GM04504 (cell line): ENCODE measurements at places on chromosomes 6 and 20.
A peak's percentile ranks its signal among the peaks of the same experiment; 100 is the strongest.

- no peak for DNase-seq
These were observed 327.9 kb upstream of the KHDRBS2 start for GRCh38 chr6:62613928-62614327.

GRCh38 chr20:23272176-23273029, 78.2 kb upstream of the NXT1 start:
- no peak for DNase-seq

DNA sequence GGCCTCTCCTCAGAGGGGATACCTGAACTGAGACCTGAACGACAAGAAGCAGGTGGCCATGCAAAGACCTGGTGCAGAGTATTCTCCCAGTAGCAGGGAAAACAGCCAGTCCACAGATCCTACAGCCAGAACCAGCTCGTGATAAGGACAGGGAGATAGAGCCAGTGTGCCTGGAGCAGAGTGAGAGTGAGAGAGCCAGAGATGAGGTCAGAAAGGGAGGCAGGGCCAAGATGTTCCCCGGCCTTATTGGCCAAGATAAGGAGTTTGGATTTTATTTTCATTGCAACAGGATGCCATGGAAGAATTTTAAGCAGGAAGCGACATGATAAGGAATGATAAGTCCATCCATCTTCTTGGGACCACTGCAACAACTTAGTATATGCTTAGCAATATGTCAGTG, 111.8 kb downstream of the UBE3D start:
- no peak for DNase-seq

GRCh38 chr6:110327391-110327790, 30.8 kb downstream of the METTL24 start:
- DNase-seq, result no peak

- no peak for DNase-seq
These were observed 36.9 kb upstream of the HLA-C start for GRCh38 chr6:31308845-31309175.

DNA sequence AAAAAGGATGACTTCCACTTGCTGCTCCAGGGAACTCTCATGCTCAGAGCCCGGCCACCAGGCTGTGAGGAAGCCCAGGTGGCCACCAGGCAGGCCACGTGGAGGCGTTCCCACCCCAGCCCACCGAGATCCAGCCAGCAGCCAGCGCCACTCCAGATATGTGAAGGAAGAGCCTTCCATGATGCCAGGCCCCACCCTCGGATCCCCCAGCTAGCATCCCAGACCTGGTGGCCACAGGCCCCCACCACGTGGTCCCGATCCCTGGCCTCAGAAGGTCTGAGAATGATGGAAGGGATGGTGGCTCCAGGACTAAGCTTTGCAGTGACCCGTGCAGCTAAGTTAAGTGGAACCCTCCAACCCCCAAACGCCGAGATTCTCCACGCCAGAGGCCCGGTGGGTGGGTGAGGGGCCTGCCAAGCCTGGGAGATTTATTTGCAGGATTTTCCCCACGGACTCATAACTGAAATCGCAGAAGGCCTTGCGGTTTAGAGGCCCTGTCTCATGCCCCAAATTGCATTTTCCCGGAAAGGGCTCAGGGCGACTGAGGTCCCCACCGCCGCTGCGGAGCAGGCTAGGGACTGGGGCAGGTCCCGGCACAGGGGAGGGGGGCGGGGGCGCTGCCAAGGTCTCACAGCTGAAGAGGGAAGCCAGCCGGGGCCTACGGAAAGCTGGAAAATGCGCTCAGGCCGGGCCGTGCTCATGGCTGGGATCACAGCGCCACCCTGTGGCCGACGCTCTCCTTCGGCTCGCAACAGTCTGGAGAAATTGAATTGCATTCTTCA, 31.1 kb upstream of the CST7 start:
- peak; percentile 23 for DNase-seq

DNA sequence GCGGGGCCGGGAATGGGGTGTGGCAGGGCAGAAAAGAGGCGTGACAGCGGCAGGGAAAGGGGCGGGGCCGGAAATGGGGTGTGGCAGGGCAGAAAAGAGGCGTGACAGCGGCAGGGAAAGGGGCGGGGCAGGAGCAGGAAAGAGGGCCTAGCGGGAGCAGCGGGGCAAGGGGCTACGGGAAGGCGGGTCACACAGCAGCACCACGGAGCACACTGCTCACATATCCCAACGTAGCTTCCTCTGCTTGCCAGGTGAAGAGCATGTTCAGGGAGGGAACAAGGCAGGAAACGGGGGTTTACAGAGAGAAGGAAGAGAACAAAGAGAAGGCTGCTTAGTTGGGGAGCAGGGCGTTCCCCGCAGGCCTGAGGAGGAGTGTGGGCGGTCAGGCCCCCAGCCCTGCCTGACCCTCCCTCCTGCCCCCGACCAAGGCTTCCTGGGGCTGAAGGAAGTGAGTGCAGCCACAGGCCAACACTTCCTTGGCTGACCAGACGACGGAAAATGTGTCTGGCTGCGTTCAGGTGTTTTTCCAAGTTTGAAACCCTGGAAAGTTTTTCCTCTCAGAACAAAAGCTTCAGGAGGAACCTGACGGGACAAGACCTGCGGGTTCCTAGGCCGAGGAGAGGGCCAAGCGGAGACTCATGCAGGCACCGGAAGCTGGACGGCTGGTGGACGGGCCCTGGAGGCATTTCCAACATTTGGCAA, 13.8 kb downstream of the UCKL1 start:
- no peak for DNase-seq

DNA sequence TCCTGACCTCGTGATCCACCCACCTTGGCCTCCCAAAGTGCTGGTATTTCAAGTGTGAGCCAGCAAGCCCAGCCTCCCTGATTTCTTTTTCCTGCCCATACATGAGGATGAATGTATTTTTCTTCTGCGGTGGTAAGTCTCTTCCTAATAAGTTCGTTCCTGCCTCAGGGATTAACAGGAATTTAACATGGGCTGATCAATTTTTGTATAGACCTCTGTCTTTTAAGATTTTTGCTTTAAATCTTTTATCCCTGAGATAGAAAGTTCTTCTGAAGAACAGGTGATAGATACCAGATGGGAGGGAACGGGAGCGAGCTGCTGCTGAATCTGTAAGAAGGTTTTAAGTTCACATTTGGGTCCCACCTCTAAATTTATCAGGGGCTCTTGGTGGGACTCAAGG, 7.0 kb upstream of the ZNFX1 start:
- DNase-seq, result no peak

- no peak for DNase-seq
These were observed 154.1 kb upstream of the SGK1 start for GRCh38 chr6:134472046-134472445.

- no peak for DNase-seq
These were observed 41.1 kb downstream of the FARS2 start for GRCh38 chr6:5302220-5302946.

DNA sequence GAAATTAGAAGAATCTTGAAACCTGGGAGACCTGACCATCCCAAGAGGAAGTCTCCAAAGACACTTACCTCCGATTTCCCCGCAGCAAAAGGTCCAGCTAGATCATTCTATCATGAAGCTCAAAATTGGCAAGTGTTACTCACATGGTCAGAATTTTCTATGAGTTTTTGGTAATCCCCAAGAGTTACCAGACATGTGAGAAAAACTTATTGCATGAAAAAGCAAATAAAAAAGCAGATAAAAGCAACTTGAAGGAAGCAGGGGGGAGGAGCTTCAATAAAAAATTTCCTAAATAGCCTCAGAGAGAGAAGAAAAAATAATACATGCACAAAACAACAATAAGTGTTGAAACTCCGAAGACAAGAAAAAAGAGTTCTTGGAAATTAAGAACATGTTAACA, 27.3 kb downstream of the VNN1 start:
- no peak for DNase-seq

DNA sequence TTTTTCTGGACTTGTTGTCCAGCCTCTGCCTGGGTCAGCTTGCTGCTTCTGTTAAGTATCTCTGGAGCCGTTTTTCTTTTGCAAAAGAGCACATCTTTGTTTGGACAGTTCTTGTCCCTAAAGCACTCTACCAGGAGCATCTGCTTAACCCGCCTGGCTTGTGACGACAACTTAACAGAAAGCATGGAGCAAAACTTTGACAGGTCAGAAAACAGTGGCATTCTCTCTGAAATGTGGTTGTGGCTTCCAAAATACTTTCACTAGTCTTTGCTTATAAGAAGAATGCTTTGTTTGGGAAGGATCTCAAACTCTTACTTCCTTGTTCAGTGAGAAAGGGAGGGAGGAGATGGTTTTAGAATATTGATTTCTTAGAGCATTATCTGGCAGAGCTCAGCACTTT, 47.6 kb downstream of the CD109 start:
- no peak for DNase-seq

GRCh38 chr20:2289475-2289874, 6.3 kb upstream of the TGM3 start:
- DNase-seq, result no peak

DNA sequence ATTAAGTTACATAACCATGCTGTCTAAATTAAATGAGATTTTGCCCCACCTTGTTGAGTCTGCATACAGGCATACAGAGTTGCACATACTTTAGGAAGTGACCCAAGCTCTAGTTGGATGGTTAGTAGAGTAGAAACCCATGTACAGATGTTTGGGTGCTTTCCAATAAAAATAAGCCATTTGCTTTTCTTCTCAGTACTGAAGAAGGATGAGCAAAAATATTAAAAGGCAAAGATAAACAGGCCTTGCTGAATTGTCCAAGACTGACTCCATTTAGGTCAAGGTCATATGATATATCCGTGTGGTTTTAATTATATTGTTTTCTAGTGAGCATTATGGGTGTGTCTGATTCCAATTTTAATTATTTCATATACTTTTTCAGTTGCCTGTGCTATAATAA, 589.4 kb downstream of the RFPL4B start:
- DNase-seq, result no peak

DNA sequence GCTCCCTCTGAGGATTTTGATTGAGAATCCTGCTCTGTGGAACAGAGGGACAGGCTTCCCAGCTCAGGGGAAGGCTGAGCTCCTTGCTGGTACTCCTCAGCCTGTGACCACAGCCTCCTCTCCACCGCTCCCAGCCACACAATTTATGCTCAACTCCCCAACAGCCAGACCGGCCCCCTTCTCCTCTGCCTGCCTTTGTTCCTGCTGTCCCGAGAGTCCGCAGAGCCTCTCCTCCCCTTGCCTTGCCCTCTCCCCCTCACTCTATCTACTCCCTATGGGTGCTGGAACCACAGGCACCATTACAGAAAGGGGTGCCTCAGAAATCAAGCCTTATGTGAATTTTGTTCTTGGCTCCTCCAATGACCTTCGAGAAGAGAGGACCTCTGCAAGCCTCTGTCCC, 15.9 kb downstream of the MAP1LC3A start:
- DNase-seq, result no peak

DNA sequence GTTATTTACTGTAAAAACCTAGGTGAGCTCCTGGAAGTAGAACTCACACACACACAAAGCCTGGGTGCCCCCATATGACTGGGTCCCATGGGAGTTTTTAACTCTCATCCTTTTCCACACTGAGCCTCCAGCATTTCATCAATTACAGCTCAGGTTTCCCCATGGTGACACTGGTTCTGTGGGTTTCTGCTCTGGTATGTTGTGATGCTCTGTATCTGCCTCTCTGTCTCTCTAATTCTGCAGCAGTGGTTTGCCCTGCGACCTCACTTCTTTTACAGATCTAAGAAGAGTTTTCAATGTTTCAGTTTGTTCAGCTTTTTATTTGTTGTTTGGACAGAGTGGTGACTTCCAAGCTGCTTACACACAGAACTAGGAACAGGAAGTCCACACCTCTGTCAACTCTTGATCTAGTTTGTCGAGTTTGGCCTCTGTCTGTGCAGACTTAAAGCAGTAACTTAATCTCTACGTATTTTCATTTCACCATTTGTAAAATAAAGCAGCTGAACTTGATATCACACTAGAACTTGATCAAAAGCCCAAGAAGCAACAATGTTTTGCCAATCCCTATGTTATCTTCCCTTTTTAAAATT, 554.3 kb downstream of the EPHA7 start:
- no peak for DNase-seq

DNA sequence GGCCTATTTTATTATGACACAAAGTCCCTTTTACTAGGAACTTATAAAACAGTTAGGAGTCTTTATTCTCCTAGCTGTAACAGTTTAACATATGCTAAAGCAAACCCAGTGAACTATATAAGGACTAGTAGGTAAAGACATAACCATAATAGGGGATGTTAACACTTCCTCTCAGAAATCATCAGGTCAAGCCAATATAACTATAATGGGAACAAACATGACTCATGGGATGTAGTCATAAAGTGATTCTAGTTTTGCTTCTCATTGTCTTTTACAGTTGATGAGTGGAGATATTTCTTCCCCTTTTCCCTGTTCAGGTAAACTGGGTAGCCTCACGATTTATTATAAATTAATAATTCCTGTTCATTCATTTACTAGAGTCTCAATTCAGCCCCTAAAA, 9.7 kb downstream of the PTCHD4 start:
- DNase-seq, result no peak

- DNase-seq, result no peak
These were observed 1.4 kb downstream of the GFOD1 start for GRCh38 chr6:13485923-13486562.

DNA sequence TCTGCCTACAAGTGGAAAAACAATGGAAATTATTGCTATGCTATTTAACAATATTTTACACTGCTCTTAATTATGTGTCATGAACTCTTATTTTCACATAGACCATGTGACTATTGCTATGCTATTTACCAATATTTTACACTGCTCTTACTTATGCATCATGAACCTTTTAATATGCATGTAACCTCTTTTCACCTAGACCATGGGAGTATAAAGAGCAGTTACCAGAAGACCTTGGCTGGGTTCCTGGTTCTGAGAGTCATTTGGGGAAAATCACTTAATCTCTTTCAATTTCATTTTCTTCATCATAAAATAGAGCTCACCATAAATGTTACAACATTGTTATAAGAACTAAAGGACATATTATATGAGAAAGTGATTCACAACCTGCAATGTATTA, 223.8 kb upstream of the RNF217 start:
- DNase-seq, result no peak

DNA sequence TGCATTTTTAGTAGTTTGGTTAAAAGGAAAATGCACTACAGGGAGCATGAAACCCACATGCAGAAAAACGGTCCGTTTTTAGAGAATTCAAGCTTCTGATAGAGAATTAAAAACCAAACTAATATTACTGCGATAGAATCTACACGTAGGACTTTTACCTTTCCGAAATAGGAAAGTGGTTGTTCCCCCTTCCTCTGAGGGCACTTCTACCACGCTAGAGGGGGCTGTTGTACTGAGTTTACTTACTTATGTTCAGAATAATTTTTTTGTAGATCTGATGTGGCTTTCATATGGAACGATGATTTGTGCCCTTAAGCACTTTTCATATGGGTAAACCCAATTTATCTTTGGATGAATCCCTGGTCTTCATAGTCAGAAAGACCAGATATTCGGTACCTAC, 264.3 kb upstream of the PLN start:
- DNase-seq, result peak; percentile 19

GRCh38 chr6:136284909-136285308, 4.7 kb downstream of the BCLAF1 start:
- DNase-seq, result peak; percentile 18

GRCh38 chr6:37454420-37455140, 21.6 kb downstream of the CMTR1 start:
- DNase-seq, result peak; percentile 25

- DNase-seq, result no peak
These were observed 736.6 kb upstream of the NRSN1 start for GRCh38 chr6:23389386-23389785.

GRCh38 chr6:13918686-13919250, 6.0 kb upstream of the RNF182 start:
- no peak for DNase-seq
